Midbrain (tissue), 1 donor: ENCODE measurements at places on chromosomes 1 and 21.

- DNase-seq: no peak
Measured at GRCh38 chr1:21261551-21262292, 28.5 kb downstream of the ECE1 start.

- DNase-seq: peak; percentile 66
Measured at GRCh38 chr1:246492611-246493245, 14.4 kb downstream of the SMYD3 start.

DNA sequence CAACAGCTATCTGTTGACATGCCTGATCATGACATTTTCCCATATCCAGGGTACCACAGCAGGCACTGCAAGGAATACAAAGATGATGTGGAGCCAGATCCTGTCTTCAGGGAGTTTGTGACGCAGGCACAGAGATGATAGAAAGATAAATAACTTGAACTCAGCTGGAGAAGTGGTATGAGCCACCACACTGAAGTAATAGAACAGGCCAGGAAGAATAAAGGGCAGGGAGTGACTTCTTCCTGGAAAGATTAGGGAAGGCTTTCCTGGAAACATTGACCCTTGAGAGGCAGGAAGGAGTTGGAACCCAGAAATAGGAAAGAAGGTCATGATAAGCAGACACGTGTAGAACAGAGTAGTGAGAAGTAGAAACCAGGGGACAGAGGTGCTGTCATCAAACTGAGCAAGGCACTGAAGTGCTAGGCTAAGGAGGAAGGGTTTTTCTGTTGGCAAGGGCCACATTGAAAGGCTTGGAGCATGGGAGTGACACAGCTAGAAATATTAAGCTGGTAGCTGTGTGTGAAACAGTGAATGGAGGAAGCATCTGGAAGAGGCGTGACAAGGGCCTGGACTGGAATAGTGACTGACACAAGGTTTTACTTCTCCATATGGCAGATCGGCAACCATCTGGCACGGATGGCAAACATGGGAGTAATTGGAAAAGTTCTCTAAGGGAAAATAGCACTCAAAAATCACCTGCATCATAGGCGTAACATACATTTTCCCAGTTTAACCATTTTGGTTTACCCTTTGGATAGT is 68.4 kb downstream of the AK5 start:
- DNase-seq: no peak

- DNase-seq: no peak
Measured at GRCh38 chr21:35147439-35147838, 98.3 kb upstream of the RUNX1 start.

DNA sequence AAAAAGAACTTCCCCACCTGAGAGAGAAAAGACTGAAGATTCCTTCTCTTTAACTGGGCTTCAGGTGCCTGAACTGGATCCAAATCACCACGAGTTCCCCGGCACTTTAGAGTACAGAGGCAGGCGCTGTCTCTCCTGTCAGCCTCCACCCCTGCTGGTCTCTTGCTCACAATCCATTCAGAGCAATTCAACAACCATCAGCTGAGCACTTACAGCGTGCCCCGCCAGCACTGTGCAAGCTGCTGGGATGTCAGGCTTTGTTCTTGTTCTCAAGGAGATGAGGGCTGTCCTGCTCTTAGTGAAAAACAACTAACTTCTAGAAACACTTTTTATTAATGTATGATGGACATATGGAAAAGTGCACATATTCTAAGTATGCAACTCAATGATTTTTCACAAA is 68.7 kb upstream of the VAMP3 start:
- DNase-seq: peak; percentile 26

DNA sequence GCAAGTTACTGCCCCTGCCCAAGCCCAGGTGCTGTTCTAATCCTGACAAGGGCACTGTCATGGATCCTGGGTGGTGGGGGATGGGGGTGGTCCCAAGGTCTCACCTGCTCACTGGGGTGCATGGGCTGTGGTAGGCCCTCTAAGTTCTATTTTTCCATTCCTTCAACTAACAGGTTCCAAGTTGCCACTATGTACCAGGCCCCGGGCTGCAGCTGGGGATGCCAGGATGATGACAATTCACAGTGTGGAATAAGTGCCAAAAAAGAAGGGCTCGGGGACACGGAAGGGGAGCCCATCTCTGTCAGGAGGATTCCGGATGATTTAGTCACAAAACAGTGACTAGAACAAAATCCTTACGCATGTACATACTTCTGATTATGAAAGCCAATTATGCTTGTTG is 76.0 kb downstream of the STUM start:
- DNase-seq: no peak

DNA sequence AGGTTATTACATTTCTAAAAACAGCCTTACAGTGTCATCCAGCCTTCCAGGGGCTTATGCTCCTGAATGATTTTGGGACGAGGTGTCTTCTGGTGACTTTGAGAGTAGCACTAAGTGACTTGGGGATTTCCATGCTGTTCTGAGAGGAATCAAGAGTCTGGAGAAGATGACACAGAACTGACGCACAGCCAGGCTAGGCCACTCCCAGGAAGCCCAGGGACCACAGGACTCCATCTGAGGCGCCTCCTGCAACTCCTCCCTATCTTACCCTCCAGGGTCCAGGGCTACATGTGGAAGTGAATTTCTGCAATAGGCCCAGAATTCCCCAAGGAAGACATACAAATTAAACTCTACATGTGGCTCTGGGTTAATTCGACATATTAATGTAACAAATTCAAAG is 92.5 kb downstream of the SLC25A24 start:
- no peak for DNase-seq

- DNase-seq: no peak
Measured at GRCh38 chr1:246383791-246384190, 123.3 kb downstream of the SMYD3 start.

DNA sequence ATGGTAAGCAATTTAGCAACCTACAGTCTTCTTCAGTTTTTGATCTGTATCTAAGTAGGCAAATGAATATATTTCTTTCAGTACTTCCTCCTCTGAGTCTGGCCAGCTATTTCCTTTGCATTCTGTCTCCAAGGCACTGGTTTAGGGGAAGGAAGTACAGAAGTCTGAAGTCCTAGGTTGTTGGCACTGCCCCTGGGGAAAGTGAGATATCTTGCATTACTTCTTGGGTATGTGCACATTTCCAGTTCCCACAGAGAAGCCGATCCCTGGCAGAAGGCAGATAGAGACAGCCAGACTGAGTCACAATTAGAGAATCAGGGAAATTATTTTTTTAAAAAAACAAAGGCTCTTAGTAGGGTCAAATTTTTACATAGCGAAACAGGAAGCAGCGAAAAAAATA is 98.8 kb downstream of the RASAL2 start:
- DNase-seq: peak; percentile 43

GRCh38 chr1:190277107-190277506 is 200.6 kb downstream of the BRINP3 start:
- no peak for DNase-seq

GRCh38 chr1:7644961-7645750 is 125.9 kb upstream of the VAMP3 start:
- DNase-seq: peak; percentile 22
